CD4-positive, alpha-beta T cell treated with Interleukin-6 at 100 ng/mL for 8 hours (primary cell): ENCODE measurements at places on chromosomes 12 and 14.
A peak's percentile ranks its signal among the peaks of the same experiment; 100 is the strongest.

GRCh38 chr12:88035907-88036289 lies 6.7 kb upstream of the C12orf50 start:
- no peak for DNase-seq

DNA sequence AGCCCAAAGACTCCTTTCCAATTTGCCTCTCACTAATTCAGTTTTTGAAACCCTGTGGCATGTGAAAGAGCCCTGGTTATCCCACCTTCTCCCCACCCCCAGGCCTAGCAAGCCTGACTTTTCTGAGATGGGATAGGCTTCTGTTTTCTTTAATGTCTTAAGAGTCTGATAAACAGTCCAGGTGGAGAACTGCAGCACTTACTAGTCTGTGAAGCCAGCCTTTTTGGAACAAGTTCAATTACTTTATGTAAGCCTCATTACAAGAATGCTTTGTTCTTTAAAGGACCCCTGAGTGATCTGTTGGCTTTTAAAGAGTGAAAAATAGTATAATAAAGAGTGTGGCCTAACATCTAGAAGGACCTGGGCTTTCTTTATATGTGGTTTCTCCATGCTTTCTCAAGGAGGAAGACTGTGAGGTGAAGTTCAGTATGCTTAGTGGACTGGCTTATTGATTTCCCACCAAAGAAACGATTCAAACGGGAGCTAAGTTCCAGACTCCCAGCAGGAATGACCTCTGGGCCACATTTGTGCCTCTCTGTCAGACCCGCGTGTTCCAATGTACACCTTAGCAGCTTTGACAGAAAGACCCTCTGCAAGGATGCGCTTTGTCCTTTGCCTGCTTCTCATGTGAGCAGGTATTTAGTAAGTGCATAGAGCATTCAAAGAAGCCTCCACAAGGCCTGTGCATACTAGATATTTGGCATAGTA lies 129.5 kb downstream of the DAAM1 start:
- no peak for DNase-seq

- DNase-seq: no peak
These were observed 68.2 kb downstream of the PLEKHG7 start for GRCh38 chr12:92771001-92771400.

GRCh38 chr14:72516936-72517700 lies 376.8 kb downstream of the DPF3 start:
- peak; percentile 72 for DNase-seq

DNA sequence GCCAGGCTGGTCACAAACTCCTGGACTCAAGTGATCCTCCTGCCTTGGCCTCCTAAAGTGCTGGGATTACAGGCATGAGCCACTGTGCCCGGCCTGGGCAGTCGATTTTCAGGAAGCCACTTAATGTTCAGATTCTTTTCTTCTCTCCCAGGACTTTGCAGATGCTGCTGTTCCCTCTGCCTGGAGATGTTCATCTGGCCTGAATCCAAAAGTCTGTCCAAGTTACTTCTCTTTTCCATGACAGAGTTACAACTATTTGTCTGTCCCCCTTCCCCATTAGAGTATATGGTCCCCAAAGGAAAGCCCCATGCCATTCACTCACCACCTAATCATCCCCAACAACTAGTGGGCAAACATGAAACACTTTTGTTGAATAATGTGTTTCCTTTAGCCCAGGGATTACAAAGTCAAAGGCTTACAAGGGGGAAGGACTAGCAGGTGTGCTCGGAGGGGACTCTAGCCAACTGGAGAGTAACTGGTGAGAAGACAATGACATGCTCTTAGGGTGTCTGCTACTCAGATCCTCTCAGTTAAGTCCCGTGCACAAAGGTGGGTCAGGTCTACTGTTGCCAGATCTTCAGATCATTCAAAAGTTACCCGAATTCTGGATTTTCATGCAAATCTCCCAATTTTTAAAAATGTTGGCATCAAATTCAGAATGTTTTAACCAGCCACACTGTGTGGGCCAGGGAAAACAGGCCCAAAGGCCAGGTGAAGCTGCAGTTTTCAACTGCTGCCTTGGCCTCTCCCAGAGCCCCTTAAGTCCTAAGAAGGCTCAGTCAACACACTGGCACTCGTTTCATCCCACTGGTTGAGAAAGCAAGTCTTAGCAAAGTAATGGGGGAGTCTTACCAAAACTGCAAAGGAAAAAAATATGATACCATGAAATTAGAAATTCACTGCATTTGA lies 29.6 kb downstream of the NUDT4 start:
- DNase-seq: no peak

DNA sequence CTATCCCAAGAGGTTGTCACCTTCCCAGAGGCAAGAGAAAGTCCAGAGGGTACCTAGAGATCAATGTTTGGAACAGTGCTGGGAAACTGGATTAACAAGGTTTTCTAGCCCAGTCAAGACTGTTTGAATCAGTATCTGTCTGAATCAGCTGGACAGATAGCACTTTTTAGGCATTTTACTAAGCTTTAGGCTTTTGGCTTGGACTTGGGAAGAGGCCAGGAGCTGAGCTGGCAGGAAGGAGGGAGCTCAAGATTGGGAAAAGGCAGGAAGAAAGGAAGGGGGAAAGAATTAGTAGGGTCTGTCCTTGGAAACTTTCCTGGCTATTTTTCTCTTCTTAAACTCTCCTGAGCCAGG lies 8.3 kb downstream of the IKZF4 start:
- DNase-seq: no peak

GRCh38 chr12:63802012-63802608 lies 22.4 kb downstream of the RXYLT1 start:
- no peak for DNase-seq

- DNase-seq: no peak
These were observed 25.6 kb upstream of the CHPT1 start for GRCh38 chr12:101671833-101672232.

DNA sequence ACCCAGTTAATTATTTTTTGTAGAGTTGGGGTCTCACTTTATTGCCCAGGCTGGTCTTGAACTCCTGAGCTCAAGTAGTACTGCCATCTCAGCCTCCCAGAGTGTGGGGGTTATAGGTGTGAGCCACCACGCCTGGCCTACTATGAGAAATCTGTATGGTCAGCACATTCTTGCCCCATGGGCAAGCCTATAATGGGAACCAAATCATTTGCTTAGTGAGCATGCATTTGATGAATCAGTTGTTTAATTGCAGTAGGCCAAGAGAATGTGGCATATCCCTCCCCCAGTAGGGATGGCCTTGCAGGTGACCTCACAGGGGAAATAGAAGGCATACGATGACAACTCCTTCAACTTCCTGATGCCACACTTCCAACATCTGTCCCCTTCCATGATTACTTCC lies 122.7 kb downstream of the DIP2B start:
- DNase-seq: no peak

GRCh38 chr14:89498878-89499277 lies 81.8 kb upstream of the FOXN3 start:
- DNase-seq: no peak

DNA sequence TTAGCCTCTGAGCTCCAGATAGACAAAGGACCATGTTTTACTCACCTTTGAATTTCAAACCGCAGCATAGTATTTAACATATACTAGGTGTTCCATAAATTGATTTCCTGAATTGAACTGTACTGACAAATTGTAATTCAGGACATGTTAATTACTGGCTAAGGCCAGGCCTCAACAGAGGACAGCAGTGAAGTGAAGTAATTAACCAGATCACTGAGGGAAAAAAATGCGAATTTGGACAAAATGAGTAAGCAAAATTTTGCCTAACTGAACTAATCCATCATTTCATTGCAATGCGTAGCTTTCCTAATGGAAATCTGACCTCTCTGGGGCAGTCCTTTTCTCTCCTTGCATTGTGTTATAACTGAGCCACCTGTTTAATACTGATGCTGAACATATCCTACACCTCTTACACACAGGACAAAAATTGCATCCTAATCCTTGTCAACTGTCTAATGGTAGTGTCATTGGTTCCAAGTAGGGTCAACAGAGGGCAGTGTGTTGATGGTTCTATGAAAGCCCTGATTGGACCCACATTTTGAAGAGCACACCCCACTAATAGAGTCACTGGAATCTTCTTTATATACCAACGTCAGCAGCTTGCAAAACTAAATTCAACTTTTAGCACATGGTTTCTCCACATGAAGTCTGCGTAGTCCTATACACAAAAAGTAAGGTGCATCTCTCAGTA lies 148.4 kb downstream of the SLC25A21 start:
- DNase-seq: no peak

DNA sequence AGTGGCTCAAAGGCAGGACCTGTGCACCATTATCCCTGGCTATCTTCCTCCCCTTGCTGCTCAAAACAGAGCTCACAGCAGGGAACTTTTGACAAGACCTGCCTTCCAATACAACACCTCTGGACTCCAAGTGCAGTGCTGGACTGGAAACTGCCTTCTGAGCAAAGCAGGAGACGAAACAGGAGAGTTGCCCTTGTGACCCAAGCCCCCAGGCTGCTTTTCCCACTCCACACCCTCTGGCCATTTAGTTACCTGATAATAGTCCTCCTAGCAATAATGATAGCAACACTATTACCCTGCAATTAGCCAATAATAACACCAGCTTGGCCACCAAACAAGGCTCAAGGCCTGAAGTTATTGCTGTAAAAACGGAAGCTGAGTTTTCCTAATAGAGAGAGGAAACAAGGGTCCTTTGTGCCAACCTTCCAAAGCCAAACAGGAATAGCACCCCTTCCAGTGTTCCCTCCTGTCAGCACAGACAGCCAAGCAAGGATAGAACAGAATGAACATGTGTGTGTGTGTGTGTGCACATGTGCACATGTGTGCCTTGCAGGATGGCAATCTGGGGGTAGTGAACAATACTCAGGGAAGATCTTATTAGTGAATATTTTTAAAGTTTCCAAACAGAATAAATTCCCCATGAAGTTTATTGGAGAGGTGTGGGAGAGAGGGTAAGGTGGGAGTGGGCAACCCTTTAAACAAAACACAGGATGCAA lies 9.2 kb upstream of the KRT73 start:
- DNase-seq: no peak

GRCh38 chr12:121805171-121806008 lies 1.6 kb downstream of the SETD1B start:
- DNase-seq: no peak

- no peak for DNase-seq
These were observed 153.8 kb downstream of the LRIG3 start for GRCh38 chr12:58766513-58766870.

DNA sequence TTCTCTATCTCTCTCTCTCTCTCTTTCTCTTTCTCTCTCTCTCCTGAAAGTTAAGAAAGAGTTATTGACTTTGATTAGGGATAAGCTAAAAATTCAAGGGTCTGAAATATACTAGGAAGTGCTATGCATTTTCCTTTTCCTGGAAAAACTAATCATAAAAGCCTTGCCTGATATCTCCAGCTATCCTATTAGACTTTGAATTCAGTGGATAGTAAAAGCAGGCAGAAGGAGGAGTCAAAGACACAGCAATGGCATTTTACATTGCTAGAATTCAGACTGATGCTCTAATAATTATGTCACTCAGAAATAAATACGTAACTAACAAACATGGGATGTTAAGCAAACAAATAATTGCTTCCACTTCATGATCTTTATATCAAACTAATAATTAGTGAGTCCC lies 272.0 kb downstream of the SSPN start:
- DNase-seq: no peak

DNA sequence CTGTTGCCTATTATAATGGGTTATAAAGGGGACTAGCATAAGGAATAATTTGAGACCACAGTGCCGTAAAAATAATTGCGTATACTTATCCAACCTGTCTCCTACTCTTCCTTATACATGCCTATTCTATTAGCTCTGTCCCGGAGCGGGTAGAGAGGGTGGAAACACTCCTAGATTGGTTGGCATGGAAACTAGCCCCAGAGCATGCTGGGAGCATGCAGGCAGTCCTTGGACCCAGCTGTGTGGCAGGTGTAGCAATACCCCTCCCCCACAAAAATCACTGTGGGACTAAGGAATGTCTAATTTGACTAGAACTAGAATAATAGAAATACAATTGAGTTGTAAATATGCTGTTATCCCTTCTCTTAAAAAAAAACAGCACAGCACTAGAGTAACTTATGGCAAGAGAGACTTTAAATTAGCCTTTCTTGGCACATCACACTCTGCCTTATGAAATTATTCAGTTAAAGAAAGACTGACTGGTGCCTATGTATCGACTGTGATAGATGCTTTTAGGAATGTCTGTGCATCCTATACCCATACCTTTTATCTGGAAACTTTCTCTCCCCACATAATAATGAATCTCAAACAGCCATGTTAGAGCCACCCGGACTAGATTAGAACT lies 244.0 kb upstream of the DAAM1 start:
- no peak for DNase-seq

GRCh38 chr14:54129850-54130640 lies 173.4 kb upstream of the BMP4 start:
- DNase-seq: no peak

- no peak for DNase-seq
These were observed 175.1 kb upstream of the GZMB start for GRCh38 chr14:24809135-24809534.

- DNase-seq: no peak
These were observed 6.0 kb upstream of the SDSL start for GRCh38 chr12:113416091-113416754.

DNA sequence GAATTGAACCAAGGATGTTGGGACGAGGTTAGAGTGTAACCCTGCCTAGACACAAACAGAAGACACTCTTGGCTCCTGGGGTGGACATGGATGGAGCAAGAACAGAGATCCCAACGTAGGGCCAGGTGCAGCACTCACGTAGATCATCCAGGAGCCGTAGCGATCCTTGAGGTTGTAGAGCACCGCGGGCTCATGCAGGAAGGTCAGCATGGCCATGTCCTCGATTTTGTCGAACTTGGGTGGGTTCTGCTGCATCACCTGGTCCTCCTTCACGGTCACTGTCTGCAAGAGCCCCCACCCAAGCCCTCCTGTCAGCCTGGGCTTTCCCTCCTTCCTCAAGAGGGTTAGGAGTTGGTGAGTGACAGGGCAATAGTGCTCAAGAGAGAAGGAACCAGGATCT lies 2.5 kb downstream of the MYH7 start:
- no peak for DNase-seq

DNA sequence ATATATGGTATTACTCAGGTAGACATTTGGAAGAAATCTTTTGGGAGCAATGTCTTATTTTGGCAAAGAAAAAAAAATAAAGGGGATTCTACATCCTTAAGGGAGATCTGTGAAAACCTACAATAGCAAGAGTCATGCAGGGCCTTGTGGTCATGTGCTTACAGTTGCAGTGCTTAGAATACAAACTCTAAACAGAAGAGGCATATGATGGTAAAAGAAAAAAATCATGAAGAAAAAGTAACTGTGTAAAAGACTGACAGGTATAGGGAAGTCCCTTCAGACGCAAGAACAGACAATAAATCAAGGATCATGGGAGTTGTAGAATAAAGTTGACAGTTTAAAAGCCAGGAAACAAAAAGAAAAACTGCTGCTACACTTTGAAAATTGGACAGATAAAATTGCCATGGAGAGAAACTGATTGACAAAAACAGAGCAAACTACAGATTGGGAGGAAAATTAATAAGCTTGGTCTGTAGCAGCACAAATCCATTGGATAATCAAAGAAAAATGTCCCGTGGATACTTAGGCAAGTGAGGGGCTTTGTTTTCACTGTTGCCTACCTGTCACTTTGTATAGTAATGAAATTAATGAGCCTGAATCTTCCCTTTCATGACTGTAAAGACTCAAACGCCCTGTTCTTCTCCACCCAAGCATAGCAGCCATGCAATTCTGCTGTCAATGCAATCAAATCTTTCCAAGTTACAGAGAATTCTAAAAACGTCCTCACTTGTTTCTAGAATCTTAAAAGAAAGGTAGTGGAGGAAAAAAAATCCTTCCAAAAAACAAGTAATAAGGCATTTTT lies 402.0 kb downstream of the SYT1 start:
- DNase-seq: no peak
